ENCODE measurements at places on chromosomes 5 and 9. TPM values are rescaled to one million over a fixed set of nuclear protein-coding genes. Genes with fewer than 3 reads are reported as not detected.

DNA sequence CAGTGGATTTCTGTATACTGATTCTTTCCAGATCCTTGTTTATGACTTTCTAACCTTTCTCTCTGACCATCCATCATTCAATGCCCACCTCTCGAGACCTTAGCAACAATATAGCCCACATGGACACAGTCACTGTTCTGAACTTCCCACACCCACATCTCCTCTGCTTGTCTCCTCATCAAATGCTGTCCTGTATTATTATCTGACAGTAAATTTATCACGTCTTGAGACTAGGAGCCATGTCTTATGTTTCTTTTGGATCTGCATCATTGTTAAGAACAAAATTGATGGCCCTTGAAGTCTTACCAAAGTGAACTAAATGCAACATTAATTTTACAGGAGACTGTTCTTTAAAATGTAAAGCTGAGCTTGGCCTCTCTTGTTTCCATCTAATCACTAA is 495.4 kb upstream of the KLF4 start:
- DNase-seq, result no peak

CDX1 gene
- total RNA-seq, result not detected

PCDHB7 gene
- total RNA-seq, result 0.76 TPM

DNA sequence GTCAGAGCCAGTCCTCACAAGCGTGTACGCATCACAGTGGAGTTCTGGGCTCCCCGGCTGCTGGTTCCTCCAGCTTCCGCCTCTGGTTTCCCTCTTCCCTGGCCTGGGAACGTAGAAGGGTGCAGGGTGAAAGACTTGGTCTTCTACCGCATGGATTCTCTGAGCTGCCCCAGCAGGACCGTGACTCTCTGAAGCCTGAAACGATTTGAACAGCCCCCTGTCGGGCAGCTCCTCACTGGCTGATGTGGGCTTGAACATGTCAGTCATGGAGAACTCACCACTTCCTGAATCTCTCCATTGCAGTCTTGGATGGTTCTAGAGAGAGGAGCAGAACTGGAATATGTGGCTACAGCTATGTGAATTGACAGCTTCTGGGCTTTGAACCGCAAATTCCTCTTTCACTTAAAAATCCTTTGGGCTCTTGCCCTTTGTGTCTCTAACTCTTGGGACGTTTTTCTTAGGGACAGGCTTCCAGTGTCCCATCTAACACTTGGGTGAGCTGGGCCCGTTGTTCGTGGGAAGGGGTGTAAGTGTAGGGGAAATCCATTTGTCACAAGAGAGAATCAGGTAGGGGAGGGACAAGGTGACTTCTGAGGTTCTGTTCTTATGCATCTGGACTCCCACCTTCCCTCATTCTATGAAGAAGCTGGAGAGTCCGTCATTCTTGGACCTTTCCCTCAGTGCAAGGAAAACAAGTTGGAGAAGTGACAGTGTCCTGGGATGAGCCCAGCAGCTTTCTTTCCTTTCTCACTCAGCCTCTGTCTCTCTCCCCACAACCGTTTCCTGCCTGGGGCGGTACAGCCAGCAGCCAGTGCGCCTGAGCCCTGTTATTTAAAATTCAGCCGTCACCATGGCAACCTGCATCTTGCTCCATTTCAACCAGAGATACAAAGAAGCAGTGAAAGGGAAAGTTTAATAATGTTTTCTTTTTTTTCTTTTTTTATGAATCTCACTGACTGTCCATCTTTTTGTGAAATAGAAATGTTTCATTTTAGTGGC is 84.7 kb downstream of the PTTG1 start:
- DNase-seq, result no peak

- no peak for DNase-seq
These were observed 47.9 kb upstream of the ZBTB43 start for GRCh38 chr9:126756876-126757415.

PCDHA1 gene
- not detected for total RNA-seq

MARCHF3 gene
- 5.3 TPM for total RNA-seq

CEP72 gene
- total RNA-seq, result 3.9 TPM

SLC35A4 gene
- 55.0 TPM for total RNA-seq

ENTREP1 gene
- total RNA-seq, result 9.2 TPM

DNA sequence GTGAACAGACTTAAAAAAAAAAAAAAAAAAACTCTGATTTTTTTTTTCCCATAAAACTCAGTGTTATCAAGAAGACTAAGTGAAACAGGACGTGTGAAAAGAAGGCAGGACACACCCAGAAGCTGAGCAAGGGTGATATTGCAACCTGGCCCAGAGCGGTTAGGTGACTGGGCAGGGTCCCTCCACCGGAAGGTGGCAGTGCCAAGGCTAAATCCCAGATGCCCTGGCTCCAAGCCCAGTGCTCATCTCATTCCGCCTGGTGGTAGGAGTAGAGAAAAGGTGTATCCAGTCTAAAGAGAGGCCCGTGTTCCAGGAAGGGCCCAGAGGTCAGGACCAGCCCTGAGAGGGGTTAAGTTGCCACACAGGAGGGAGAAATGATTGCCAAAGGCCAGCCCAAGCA is 51.5 kb upstream of the SAP30L start:
- no peak for DNase-seq

- no peak for DNase-seq
These were observed 58.9 kb downstream of the NREP start for GRCh38 chr5:111697881-111698757.

DNA sequence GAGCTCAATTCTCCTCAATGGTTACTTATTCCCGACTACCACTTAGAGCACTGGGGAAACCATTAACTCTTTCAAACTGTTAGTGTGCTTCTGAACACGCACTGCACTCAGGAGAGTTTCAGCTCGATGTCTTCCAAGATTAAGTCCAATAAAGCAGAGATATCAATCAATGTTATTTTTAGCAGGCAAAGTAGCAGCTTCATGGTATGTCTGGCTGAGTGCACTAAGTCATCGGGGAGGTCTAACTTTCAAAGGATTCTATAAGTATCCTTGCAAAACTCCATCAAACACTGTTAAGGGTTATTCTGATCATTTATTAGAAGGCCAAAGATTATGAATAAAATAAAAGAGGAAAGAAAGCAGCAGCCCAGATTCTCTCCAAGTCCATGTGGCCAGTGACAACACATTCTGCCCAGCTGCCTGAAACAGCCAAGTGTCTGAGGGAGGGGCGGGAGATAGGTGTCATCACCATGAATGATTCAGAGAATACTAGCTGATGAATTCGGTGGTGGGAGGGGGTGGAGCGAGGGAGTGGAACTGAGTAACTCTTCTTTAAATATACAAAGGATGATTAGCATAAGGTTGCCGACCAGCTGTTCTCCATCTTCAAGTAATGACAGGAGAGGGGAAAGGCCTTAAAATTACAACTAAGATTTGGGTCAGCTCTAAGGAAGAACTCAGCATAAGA is 21.3 kb downstream of the NREP start:
- DNase-seq, result no peak

DNA sequence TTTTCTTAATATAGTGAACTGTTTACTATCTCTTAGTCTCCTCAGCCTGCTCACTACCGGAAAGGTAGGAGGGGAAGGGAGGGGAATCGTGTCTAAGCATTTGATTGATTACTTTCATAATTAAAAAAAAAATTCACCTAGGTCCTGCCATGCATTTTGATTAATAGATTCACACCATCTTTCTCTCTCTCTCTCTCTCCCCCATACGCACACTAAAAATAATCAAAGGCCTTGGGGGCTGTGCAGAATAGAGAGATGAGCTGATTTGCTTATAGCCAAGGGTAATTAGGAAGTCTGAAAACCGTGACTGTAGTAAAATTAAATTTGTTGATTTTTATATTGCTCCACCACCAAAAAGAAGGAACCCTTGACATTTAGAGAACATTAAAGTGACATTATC is 49.6 kb downstream of the CD180 start:
- no peak for DNase-seq

DNA sequence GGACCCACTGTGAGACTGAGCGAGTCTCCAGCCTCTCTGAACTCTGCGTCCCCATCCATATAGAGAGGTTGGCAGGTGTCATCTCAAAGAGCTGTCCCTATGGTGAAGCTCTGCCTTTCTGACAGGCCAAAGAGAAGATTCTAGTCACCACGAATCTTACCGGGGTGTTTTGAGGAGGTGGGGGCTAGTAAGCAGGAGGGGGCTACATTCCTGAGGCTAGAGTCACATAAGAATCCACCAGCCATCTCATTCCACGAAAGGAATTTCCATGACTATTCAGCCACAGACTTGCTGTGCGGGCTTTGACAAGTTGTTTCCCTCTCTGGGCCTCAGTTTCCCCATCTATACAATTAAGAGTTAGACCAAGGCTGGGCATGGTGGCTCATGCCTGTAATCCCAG is 16.3 kb downstream of the PDGFRB start:
- no peak for DNase-seq

DNA sequence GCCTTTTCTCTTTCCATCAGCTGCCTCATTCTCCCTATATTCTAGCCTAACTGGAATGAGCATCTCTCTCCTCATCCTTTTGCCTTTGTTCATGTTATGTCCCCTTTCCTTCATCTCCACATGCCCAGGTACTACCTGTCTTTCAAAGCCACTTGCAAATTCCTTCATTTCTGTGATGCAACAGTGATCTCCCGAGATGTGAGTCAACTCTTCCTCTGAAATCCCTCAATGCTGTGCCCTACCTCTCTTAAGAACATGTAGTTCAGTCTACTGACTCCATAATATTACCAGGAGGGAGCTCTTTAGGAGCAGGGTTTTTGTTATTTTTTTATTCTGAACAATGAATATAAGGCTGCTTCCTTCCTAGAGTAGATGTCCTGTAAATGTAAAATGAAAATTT is 91.6 kb downstream of the ZNF462 start:
- DNase-seq, result no peak

TLN1 gene
- total RNA-seq, result 233 TPM

DNA sequence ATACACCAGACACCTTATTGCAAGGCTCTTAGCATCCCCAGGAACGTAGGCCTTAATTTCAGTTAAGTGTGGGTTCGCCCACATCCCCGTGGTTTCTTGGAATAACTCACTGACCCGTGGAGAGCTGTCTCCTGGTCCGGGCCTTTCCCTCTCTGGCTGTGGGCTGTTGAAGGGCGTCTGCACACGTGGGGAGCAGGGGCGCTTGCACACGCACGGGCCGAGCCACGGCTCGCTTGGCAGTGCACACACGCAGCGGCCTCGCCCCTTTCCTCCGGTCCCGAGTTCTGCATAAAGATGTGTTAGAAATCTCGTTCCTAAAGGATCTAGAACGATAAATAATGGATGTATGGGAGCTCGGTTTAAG is 141.9 kb downstream of the PBX3 start:
- no peak for DNase-seq

TSLP gene
- 0.27 TPM for total RNA-seq

SPINK13 gene
- total RNA-seq, result not detected

- no peak for DNase-seq
These were observed 135.9 kb upstream of the OTULINL start for GRCh38 chr5:14445576-14446290.

NUTM2G gene
- total RNA-seq, result not detected

DNA sequence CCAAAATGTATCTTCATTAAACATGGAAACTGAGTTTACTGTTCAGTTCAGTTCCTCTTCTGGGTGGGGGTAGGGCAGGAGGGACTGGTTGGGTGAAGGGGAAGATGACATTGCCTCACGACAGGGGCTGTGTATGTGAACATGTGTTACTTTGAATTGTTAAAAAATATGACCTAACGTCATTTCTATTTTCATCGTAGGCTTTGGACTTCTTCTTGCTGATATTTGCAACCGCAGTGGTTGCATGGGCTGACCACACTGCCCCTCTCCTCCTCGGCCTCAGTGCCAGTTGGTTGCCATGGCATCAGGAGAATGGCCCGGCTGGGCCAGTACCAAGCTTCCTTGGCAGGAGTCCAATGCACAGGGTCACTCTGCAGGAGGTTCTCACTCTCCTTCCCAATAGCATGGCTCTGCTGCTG is 41.5 kb downstream of the HACD4 start:
- no peak for DNase-seq

NTRK2 gene
- total RNA-seq, result 2.9 TPM

DNA sequence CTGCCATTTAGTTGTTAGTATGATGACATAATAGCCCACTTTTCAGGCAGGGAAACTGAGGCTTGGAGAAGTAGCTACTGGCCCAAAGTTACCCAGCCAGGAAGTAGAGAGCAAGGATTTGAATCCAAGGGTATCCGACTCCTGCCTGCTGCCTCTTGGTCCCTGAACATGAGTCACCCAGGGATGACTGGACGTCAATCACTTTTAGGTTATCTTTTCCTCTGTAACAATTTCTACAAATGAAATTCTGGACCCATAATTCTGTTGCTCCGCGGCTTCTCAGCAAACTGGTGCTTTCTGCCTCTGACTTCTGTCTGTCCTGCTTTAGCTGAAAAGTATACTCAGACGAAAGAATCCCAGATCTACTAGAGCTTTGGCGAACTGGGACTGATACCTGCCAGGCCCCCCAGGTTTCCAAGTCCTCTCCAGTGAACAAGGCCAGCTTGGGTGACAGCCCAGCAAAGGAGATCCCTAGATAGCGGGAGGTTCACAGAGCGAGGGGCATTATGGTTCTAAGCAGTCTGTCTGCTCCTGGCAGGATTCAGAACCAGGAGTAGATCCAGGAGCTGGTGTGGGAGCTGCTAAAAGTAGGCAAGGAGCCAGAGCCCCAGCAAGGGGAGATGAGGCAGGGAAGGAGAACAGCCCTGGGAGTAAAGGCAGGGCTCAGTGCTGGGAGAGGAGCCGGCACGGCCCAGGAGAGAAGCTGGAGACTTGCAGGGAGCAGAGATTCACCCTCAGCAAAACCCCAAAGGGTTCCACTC is 20.6 kb downstream of the OLFML2A start:
- DNase-seq, result no peak

- DNase-seq, result no peak
These were observed 435.4 kb upstream of the GRAMD2B start for GRCh38 chr5:125987677-125988255.

RPP25L gene
- 27.6 TPM for total RNA-seq

OR13C3 gene
- total RNA-seq, result not detected

PRLR gene
- total RNA-seq, result 1.5 TPM

- DNase-seq, result no peak
These were observed 460.7 kb upstream of the MEF2C start for GRCh38 chr5:89343666-89344065.

- DNase-seq, result no peak
These were observed 63.2 kb downstream of the PRKACG start for GRCh38 chr9:68950689-68951088.
